Foreskin fibroblast (primary cell): ENCODE measurements at places on chromosomes 2 and 18.

- no peak for DNase-seq
Measured at GRCh38 chr2:168571061-168571460, 115.0 kb downstream of the CERS6 start.

DNA sequence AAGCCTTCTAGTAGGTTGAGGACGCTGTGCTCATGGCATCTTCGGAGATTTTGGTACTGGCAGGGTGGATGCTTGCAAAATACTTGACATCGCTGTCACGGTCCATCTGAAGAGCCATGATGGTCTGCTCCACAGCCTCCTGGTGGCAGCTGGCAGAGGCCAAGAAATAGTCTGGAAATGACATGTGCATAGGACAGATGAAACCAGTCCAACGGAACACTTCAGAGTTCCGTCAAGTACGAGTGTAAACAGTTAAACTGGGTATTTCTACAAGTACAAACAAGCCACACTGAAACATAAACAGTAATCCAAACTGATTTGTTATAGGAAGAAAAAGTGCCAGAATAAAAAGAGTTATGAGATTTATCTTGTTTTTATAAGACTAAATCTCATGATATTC is 66.6 kb downstream of the PPP4R1 start:
- no peak for DNase-seq

DNA sequence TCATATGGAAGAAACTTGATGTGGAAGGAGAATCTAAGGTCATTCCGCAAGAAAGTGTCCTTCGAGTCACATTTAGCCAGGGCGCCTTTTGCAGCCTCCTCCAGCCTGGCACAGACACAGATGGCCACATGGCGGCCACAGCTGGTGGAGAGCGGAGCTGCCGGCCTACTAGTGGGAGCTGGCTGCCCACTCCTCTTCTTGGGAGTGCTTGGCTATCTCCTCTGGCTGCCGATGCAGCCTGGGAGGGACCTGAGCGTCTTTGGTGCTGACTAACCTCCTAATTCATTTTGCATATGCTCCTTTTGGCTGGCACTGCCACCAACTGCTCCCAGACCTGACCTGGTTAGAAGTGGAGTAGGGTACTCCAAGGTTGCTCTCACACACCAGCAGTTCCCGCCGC is 199.3 kb upstream of the MYT1L start:
- DNase-seq, result no peak

DNA sequence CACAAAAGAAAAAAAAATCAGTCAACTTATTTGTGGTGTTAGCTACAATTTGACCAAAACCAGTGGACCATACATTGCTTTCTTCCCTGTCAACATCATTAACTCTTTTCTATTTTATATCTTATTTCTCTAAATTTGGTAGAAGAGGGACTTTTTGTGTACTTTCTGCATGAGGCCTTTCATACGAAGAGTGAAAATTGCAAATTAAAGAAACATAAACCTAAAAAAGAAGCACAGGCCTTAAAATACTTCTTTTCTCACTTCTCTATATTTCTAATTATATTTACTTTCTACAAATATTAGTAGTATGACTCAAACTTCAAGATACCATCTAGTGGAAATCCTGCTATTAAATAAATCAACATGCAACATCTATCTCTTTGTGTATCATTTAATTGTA is 1073.4 kb upstream of the ZEB2 start:
- no peak for DNase-seq

- DNase-seq, result no peak
Measured at GRCh38 chr2:223122781-223123180, 70.8 kb downstream of the KCNE4 start.

- no peak for DNase-seq
Measured at GRCh38 chr2:8438996-8439395, 242.9 kb upstream of the ID2 start.

DNA sequence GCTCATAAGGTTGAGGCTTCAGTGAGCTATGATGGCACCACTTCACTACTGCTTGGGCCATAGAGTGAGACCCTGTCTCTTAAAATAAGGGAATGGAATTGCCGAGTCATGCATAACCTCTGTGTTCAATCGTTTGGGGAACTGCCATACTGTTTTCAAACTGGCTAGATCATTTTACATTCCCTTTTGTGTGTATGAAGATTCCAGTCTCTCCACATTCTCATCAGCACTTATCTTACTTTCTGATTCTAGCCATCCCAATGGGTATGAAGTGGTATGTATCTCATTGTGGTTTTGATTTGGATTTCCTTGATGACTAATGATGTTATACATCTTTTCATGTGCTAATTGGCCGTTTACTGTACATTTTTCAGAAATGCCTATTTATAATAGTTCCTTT is 23.7 kb downstream of the MARCHF7 start:
- DNase-seq, result no peak

DNA sequence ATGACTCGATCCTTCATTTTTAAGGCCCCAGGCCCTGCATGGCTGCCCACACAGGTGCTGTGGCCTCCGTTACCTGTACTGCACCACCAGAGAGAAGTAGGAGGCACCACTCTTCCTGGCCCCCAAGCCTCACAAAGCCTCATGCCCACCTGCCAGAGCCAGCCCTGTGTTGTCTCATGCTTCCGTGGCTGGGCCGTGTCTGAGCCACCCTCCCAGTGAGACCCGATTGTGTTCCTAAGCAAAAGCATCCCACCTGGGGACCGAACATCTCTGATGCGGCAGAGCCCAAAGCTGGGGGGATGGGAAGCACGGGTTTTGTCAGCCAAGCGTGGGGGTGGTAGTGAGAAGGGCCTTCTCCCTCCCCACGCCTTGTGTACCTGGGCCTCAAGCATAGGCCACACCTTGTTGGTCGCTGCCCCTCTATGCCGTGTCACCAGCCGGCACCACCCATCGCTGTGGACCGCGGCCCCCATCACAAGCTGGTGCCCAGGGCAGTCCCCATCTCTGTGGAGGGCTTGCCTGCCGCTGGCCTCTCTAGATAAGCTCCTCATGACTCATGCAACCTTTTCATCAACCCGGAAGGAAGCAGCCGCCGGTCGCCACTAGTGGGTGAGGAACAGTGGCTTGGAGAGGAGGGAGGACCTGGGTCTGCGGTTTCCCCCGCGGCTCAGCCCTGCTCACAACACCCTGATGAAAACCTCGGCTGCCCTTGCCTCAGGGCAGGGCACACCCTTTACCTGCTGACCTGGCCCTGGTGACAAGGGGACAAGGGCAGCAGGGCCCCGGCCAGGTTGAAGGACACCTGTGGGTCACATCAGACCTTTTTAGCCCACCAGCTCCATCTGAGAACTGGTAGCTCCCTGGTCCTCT is 2.7 kb upstream of the RNPEPL1 start:
- DNase-seq, result peak; percentile 50

- no peak for DNase-seq
Measured at GRCh38 chr2:174492963-174493431, 6.2 kb upstream of the GPR155 start.

- no peak for DNase-seq
Measured at GRCh38 chr18:51029378-51029693, 677 bp upstream of the SMAD4 start.

DNA sequence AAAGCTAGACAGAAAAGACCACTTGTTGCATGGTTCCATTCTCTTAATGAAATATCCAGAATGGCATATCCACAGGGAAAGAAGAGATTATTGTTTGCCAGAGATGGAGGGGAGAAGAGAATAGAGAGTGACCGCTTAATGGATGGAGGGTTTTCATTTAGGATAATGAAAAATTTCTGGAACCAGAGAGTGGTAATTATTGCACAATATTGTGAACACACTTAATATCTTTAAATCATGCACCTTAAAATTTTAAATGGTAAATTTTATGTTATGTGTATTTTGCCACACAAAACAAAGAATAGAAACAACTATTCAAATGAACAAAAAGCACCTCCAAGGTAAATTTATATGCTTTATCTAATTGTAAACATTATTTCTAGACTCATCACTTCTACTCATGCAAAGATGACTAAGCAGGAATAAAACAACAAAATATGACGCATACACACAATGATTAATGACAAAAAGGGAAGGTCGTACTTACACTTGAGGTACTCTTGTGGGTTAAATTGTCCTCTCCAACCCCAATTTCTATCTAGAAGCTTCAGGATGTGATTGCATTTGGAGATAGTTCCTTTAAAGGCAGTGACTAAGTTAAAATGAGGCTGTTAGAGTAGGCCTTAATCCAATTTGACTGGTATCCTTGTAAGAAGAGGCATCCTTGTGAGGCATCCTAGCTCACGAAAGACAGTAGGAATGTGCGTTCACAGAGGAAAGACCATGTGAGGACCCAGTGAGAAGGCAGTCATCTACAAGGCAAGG is 18.7 kb upstream of the DHRS9 start:
- no peak for DNase-seq

DNA sequence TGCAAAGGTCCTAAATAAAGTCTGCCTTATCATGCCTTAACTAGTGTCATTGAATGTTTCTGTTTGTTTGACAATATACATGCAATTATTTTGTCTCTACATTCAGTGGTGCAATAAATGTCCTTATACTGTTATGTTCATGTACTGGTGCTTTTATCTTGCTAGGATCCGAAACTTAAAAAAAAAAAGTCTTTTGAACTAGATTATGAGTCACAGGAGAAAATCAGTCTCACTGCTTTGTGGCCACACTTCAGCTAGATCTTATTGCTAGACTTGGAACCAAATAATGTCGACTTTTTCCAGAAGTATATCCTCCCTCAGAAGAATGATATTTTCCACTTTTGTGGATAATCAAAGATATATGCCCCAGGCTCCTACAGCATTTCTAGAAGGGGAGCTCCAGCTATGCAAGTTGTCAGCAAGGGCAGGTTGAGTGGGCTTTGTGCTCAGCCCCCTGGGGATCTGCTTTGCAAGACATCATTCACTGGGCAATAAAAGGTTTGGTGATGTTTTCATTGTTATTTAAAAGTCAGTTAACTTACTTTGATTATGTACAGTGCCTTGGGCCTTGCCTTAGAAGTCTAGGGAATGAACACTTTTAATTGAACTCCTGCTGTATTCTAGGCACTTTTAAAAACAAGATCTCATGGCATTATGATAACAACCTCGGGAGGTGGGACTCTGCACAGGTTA is 157.1 kb upstream of the LRRTM1 start:
- DNase-seq, result no peak

GRCh38 chr2:98795891-98796676 is 65.2 kb upstream of the MGAT4A start:
- no peak for DNase-seq

- DNase-seq, result peak; percentile 46
Measured at GRCh38 chr18:24019641-24020331, 5.2 kb downstream of the TTC39C start.

DNA sequence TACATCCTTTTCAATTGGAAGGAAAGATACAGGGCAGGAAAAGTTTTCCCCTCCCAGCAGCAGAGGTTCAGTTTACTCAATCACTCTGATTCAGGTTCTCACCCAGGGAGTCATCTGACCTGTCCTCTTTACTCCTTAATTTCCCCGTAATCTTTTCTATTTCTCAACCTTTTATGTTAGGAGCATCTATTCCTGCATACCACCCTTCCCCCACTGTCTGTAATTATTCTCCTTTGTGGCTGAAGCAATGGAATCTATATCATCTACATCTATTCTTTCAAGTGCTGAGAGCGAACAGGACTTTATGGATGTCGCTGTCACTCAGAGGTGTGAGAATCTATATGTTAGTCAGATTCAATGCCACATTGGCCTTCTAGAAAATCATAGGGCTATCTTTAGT is 175.2 kb downstream of the NOL4 start:
- no peak for DNase-seq

DNA sequence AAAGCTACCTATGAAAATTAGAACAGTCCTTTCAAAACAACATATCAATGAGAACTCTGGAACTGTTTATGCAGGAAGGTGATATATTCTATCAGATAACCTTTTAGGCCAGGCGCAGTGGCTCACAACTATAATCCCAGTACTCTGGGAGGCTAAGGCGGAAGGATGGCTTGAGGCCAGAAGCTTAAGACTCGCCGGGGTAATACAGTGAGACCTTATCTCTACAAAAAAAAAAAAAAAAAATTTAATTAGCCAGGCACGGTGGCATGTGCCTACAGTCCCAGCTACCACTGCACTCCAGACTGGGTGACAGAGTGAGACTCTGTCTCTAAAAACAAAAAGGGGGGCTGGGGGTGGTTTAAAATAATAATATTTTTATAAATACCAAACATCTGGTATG is 77.9 kb downstream of the OSBPL1A start:
- DNase-seq, result no peak

DNA sequence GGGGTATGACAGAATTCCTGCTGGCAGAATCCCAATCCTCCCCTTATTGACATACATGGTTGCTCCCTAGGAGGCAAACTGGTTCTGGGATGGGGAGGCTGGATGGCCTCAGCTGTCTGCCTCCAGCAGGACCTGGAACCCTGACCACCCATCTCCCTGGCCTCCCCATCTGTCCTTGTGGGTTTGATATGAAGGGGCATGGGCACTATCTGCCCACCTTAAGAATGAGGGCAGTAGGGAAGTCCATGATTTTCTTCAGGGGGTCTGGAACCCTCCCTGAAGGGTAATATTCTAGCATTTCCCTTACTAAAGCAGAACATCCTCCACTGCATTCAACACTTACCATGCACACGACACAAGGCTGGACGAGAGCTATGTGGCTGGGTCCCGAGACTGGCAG is 113.6 kb downstream of the VAPA start:
- DNase-seq, result no peak

DNA sequence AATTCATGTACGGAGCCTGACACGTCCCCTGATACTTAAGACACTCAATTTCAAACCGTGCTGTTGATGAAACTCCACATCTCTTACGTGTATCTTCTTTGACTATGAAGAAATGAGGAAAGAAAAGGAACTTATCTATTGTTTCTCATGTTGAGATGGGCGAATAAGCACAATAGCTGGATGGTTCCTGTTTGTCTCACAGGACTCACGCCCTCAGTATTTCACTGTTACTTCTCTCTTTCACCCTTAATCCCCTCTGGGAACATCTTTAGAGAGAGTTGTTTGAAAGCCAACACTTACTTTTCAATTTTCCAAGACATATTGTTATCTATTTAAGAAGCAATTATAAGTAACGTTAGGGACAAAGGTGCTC is 99.8 kb downstream of the COPS8 start:
- no peak for DNase-seq

GRCh38 chr2:58921676-58922075 is 680.6 kb upstream of the FANCL start:
- DNase-seq, result peak; percentile 77
